Stimulated activated CD8-positive, alpha-beta memory T cell treated with anti-CD3 and anti-CD28 coated beads, Interleukin-2, amount 100 ng/mL, for 1 hour (primary cell): ENCODE measurements at places on chromosomes 11 and 22.

GRCh38 chr11:64643920-64644646, 53.1 kb downstream of the SLC22A12 start:
- DNase-seq = no peak

DNA sequence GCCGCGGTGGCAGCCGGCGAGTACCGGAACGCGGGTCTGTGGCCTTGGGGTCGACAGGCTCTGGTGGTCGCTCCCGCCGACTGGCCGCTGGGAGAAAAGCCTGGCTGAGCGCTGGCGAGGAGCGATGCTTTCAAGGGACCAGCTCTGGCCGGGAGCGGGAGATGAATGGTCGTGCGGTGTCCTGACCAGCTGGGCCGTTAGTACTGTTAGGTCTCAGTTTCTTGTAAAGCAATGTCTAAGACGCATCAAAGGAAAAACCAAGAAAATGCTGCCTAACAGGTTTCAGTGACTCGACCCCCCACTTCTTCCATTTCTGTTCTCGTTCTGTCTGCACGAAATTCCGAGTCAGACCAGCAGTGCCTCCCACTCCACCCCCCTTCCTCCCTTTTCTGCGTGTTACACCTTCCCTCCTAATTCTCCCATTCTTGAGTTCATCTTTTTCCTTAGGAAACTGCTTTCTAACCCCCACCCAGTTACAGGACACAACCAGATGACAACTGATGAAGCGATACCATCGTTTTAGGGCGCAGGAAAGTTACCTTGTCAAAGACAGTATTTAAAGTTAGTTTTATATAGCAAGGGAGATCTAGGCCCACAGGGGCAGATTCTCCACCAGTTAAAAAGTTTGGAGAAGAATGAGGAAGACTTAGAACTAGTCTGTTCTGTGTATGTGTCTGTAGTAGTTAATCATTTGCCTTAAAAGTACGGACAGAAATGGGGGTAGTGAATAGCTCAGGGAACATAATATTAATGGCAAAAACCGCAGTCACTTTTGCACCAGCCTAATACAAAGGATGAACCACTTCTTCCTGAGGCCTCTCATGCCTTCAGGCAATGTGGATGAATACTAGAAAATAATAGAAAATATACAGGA, 1.0 kb downstream of the CUL5 start:
- DNase-seq = no peak

GRCh38 chr22:43289976-43290721, 53.0 kb downstream of the SCUBE1 start:
- DNase-seq = no peak

GRCh38 chr11:64650923-64651523, 60.0 kb downstream of the SLC22A12 start:
- no peak for DNase-seq

DNA sequence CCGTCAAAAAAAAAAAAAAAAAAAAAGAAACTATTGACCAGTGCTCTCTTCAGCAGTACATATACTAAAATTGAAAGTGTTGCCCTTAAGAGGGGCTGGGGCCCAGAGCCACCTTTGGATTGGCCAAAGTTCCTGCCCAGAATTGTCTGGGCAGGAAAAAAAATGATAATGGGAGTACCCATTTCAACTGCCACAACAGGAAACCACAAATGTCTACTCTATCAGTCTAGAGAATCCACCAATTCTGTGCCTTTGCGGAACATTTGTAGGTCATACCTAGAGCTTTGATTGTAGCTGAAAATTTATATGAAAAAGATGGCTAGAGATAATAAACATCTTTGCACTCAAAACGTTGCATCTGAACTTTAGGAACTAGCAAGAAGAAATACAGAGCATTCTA, 69.4 kb downstream of the FAM76B start:
- DNase-seq = no peak
